Jurkat, Clone E6-1 (cell line): ENCODE measurements at places on chromosomes 12 and 14.
A peak's percentile ranks its signal among the peaks of the same experiment; 100 is the strongest.

- DNase-seq: no peak
Observed at GRCh38 chr12:3241621-3242020, 164.4 kb downstream of the TSPAN9 start.

GRCh38 chr14:94026173-94026888, at the start of gene OTUB2:
Gene OTUB2 (plus strand): TSS chr14:94026340. CDS start chr14:94026538, 198 bp downstream.
- peak; percentile 98 for DNase-seq

DNA sequence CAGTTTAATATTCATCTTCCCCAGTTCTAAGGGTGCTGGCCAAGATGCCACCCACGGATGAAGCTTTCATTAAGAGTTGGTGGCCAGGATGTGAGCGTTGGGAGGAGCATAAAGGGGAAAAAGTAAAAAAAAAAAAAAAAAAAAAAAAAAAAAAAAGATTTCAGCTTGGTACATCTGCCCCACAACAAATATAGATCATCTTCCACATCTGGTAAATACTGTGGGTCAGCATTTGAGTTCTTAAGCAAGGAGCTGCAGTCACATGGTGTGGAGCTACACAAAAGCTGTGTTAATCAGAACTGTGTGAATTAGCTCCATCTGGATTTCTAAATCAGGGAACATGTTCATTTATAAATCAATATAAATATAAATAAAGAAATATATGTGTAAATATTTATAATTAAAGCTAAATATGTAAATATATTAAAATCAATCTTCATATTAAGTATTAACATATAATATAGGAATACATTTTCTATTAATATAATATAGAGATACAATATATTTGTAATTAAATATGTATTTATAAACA, 262.3 kb downstream of the NUAK1 start:
- DNase-seq: no peak

DNA sequence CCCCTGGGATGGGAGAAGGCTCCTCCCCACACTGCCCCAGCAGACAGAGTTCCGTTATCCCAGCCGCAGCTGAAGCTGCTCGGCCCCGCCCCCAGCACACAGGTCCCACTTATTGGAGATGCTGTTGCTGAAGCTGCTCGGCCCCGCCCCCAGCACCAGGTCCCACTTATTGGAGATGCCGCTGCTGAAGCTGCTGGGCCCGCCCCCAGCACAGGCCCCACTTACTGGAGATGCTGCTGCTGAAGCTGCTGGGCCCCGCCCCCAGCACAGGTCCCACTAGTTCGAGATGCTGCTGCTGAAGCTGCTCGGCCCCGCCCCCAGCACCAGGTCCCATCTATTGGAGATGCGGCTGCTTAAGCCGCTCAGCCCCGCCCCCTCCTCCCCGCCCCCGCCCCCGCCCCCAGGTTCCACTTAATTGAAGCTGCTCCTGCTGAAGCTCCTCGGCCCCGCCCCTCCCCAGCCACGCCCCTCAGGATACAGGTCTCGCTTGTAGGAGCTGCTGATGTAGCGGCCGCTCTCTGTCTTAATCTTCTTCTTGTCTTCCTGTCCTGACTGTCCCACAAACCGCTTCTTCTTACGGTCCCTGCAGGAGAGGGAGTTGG, 12.0 kb downstream of the CFAP73 start:
- peak; percentile 73 for DNase-seq

- DNase-seq: no peak
Observed at GRCh38 chr14:25041898-25042297, 8.0 kb downstream of the STXBP6 start.

GRCh38 chr14:77158175-77158881, 16.7 kb upstream of the ZDHHC22 start:
- no peak for DNase-seq

DNA sequence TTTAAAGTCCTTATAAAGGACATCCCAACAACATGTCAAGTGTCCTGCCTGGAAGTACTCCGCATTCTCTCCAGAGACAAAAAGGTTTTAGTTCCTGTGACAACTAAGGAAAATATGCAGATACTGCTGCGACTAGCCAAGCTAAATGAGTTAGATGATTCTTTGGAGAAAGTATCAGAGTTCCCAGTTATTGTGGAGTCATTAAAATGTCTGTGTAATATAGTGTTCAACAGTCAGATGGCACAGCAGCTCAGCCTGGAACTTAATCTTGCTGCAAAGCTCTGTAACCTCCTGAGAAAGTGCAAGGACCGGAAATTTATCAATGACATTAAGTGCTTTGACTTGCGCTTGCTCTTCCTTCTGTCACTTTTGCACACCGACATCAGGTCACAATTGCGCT, 40.2 kb downstream of the RIC8B start:
- no peak for DNase-seq

GRCh38 chr14:96252323-96252998, 3.5 kb upstream of the BDKRB1 start:
- no peak for DNase-seq

- DNase-seq: no peak
Observed at GRCh38 chr12:29547151-29547632, 49.7 kb upstream of the OVCH1 start.

DNA sequence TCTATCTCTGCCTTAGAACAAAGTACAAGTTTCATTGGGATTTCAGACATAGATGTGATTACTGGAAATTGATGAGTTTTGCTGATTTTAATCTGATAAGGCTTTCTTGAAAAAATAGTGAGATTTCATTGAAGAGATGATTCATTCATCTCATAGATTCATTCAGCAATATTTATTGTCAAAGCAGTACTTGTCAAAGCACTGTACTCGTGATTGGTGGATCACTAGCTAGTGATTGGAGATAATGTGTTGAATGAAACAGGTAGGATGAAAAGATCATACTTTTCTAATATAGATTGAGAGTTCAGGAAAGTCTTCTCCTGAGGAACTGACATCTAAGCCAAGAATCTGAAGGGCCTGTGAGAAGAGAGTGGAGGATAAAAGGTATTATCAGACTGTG, 71.0 kb downstream of the KTN1 start:
- no peak for DNase-seq

- no peak for DNase-seq
Observed at GRCh38 chr14:67426161-67426560, 14.2 kb upstream of the PLEK2 start.

DNA sequence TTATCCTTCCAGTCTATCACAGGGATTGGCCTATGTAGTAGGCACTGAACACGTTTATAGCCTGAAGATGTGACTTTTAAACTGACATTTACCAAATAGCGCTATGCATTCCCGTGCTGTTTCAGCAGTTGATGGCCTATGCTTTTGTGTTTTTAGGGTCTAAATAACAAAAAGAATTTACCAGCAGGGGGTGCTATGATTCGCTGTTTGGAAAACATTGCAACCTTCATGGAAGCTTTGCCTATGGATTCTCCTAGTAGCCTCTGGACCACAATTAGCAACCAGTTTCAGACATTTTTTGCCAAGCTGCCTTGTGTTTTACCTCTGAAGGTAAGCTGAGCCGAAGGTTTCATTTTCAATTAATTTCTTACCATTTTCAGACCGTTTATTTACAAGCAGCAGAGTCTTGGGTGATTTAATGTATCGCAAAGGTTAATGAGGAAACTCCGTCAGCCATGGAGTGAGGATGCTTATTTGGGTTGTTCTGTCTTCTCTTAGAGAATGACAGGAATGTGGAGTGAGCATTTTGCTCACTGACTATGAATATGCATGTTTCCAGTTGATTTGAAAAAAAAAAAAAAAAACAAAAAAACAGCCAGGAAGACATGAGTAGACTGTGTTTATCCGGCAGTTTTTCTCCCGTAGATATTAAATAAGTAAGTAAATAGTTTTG, 133.1 kb downstream of the PRIMA1 start:
- DNase-seq: peak; percentile 37

GRCh38 chr12:111249757-111250156, 119.1 kb downstream of the PHETA1 start:
- DNase-seq: no peak

- no peak for DNase-seq
Observed at GRCh38 chr12:2283480-2283879, 230.7 kb downstream of the CACNA1C start.

DNA sequence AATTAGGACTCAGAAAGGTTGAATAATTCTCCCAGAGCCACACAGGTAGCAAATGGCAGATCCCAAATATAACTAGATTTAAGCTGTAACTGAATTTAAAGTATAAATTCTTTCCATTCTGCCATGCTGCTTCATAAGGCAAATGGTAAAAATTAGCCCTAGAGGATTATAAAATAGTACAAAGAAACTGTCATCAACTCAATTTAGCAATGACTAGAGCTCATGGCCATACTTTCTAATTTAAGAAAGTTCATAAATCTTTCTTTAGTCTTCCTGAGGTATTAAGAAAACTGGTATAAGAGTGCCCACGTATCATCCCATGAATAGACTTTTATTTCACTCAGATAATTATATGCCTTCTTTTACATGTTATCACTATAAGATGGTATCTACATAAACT, 34.8 kb downstream of the MED13L start:
- DNase-seq: no peak

GRCh38 chr12:91434081-91434480, 251.5 kb upstream of the DCN start:
- no peak for DNase-seq

DNA sequence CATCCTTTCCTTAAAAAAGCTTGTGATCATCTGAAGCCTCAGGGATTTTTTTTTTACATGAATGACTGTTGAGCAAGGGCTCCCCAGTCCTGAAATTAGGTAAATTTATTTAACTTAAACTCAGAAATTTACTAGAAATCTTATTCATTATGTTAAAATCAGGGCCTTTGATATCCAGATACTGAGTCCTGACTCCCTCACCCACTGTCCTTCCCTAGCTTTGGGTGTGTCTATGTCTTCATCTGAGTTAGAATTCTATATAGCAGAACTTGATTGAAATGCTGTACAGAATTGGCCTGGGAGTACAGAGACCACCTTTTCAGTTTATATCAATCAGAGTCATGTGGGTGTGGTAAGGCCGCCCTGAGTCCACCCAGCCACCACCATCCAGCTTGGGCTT, 260.0 kb downstream of the CACNA1C start:
- DNase-seq: no peak

DNA sequence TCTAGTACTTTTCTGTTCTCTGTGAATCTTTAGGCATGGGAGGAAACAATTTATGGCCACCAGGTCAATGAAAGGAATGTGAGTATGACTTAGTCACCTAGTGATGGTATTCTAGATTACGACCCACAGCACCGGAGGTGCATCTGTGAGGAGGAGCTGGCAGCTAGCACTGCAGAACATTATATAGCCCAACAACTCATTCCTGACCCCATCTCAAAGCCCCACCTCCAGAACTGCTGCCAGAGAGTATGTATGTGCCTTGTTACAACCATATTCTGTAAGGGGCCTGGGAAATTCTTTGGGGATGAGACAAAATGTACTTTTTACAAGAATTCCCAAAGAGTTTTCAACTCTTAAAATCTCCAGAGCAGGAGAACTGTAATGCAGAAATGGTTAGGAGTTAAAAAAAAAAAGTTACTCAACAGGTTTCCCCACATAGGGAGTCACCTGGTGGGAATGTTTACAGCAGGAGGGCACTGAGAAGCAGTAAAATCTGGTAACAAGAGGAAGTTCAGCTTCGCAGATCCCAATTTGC, 34.9 kb upstream of the CERS5 start:
- no peak for DNase-seq

GRCh38 chr12:57523706-57524614, 1.3 kb downstream of the MBD6 start:
- DNase-seq: no peak

- no peak for DNase-seq
Observed at GRCh38 chr12:53575502-53576249, 50.5 kb downstream of the ATF7 start.
